ENCODE measurements at places on chromosomes 4 and X.

DNA sequence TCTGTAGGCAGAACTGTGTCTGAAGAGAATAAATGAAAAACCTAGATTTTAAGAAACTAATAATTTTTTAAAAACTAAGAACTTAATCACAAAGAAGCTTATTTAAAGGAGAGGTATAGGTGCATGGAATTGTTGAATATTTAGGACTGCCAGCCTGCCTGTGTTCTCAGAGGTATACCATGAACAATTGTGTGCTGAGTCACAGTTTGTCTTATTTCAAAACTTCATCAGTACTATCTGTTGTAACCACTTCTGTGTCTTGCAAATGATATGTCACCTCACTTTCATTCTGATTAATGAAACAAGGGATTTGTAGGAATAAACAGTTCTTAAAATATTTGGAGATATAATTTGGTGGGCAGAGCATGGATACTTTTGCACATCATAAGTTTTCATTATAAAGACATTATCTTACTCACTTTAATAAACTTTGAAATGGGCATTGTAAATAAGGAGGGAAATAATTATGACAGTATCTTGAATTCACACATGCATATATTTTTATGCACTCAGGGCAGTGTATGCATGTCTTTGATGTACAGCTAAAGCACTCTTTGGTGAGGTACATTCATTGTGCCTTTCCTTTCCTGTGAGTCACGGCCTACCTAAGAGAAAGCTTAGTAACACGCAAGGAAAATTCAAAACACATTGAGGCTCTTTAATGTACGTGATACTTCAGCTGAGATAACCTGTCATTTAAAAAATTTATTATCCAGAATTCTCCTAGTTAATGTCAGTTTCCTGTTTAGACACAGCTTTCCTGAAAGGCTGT lies 31.7 kb downstream of the STOX2 start:
- no peak for DNase-seq

DNA sequence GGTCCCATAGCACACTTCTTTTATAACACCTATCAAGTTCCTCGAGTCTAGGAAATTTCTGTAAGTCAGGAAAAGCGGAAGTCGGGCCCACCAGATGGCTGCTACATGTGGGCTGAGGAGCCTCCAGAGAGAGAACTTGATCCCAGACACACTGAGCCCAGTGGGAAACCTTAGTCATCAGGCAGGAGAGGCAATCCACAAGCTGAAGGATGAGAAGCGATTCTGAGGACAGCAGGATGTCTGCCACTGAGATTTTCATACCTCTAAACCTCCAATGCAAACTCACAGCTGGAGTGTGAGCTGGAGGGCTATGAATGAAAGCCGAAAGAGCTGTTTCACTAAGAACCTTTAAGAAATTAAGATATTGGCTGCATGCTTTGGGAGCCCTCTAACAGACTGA lies 52.6 kb upstream of the PDHA1 start:
- no peak for DNase-seq

DNA sequence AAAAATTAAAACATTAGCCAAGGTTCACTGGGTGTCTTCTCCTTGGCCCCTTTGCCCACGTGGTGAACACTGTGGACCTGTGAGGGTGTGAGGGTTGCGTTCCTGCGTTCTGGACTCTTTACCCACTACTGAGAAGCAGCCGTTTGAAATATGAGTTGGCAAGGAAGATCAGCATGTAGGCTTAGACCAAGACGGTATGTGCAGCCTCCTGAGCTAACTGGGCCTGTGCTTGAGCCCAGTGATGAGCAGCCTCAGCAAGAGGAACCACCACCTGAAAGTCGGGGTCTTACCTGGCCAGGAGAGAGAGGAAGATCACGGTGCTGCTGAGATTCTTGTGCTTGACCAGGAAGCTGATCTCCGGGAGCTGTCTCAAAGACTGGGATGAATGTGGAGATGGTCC lies 19.5 kb downstream of the RGS12 start:
- DNase-seq = no peak

DNA sequence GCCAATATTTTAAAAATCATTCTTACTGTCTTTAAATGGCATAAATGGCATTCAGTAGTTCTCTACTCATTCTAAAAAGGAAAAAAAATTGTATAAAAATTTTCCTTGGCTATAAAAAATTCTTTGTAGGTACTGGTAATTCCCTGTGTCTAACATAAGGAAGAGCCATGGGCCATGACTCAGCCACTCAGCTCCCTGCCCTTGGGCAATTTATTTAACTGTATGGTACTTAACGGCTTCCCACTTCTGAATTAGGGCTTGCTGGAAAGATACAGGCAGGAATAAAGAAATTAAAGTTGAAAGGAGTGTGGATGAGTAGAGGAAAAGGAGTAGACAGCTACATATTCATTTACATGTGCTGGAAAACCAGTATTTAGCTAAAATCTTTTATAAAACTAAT lies 30.6 kb downstream of the ABHD18 start:
- DNase-seq = no peak

DNA sequence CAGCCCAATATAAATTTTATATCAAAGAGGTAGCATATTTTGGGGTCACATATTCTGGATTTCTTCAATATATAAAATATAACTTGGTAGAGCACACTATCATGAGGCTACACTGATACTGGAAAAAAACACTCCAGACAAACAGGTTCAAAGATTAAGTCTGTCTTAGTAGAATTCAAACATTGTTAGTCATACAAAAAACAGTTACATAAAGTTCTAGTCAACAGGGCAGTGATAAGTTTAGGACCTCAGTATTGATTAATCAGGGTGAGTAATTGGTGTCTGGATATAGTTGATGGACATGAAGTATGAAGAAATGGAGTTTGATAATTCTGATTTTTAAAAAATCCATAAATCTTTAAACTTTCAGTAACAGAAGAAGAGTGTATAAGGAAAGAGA lies 1291.3 kb downstream of the FSTL5 start:
- DNase-seq = no peak

DNA sequence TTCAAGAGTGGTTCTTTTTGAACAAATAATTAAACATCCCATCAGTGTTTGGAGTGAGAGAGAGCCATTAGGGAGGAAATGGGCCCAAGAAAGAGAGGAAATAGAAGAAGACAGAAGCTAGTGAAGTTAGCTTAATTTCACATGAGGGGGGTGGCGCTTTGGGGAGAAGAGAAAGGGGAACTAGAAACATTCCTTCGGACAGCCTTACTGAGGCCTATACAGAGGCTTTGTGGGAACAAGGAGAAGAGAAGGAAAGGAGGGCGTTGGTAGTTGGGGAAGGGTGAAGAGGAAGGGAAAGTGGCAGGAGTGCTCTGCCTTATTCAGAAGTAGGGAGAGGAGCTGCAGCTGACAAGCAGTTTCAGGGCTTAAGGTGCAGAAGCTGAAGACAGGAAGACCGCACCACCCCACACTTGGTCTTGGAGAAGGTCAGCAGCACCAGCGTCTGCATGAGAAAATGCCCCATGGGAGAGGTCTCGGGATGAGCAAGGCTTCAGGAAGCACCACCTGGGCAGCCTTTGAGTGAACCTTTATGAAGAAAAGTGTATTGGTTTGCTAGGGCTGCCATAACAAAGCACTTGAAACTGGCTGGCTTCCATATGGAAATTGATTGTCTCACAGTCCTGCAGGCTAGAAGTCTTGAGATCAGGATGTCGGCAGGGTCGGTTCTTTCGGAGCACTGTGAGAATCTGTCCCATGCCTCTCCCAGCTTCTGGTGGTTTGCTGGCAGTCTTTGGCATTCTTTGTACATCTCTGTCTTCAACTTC lies 85.1 kb downstream of the KIT start:
- DNase-seq = no peak

- no peak for DNase-seq
These were observed 96.8 kb upstream of the FAT1 start for GRCh38 chr4:186820391-186820891.

DNA sequence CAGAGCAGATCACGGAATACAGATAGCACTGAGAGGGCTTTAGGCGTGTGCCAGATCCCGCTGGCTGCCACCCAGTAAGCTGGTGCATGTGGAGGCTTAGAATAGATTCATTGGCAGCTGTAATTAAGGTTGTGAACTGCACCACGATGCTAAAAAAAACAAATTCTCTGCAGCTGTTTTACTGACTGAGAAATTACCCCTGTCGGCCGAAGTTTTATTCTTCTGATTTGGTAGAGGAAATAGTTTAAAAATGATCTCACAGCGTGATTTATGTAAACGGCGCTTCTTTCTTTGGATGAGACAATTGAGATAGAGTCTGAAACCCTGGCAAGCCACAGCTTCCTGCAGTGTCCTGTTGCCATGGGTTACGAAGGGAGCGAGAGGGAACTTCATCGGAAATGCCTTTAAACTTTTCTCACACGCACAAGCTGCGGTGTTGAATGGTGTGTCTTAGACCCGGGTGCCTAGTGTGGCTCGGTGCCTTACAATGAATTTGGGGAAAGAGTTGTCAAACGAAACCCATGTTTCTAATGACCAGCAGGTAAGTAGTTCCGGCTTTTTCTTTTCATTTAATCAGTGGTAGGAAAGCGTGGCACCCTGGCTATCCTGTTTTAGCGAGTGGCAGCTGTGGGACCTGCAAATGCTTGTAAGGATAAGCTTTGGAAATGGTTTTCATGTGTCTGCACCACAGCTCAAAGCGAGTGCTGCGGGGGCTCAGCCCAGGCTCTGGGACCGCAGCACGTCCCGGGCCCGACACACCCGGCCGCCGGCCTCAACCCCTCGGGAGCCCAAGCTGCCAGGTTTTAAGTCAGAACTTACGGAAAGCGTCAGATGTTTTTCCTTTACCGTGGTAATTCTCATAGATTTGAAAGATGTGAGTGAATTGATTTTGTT lies 71.7 kb upstream of the HGFAC start:
- DNase-seq = peak; percentile 54

GRCh38 chr4:57410331-57411052 lies 300.3 kb upstream of the IGFBP7 start:
- DNase-seq = peak; percentile 75

- no peak for DNase-seq
These were observed 174.9 kb upstream of the SMARCAD1 start for GRCh38 chr4:94032754-94033153.

GRCh38 chrX:134416087-134416486 lies 43.9 kb upstream of the HPRT1 start:
- DNase-seq = no peak

DNA sequence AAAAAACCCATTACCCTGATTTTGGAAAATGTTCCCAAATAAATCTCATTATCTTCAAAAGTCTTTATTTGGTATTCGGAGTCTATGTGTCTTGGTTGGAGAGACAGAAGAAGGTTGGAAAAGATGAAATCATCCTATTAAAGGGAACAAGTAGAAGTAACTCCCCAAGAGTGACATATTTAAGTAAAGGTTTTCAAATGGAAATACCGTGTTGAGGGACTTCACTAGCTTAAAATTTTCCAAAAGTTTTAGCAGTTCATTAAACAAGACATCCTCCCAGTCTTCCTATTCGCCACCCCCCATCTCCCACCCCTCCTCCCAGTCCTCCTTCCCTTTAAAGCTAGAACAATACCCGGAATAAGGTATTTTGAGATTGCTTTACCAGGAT lies 62.7 kb upstream of the CCDC160 start:
- DNase-seq = no peak

- DNase-seq = no peak
These were observed 7.3 kb downstream of the REPS2 start for GRCh38 chrX:16953606-16954211.

- DNase-seq = no peak
These were observed 155.2 kb downstream of the ZNF330 start for GRCh38 chr4:141375855-141376254.

DNA sequence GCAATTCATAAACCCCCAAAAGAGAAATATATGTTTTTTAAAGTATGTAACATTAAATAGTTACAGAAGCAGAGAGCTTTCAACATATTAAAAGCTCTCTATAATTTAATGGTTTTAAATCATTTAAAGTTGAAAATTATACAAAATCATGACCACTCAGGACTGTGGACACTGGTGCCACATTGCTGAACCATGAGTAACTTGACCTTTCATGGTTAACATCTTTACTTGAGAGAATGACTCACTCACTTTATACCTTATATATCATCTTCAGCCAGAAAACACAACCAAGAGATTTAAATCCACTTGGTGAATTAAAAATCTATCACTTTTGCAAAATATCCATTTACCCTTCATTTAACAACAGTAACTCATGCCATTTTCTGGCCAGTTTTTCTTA lies 584.3 kb upstream of the SMIM31 start:
- no peak for DNase-seq

DNA sequence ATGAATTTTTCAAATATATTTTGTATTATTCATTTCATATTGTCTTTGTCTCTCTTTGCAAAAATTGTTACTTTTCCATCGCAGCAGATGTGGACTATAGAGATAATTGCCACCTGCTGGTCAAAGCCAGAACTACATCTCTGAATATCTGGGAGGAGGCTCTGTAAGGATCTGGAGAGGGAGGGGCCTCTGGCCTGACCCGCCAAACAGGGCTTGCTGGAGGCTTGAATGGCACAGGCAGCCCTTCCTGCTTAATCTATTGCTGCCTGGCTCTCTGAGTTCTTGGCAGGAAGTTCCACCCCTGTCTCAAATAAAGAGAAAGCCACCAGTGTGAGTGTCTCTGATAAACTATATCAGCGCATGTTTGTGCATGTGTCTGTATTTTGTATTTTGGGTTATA lies 132.4 kb downstream of the ZMAT1 start:
- DNase-seq = peak; percentile 80

DNA sequence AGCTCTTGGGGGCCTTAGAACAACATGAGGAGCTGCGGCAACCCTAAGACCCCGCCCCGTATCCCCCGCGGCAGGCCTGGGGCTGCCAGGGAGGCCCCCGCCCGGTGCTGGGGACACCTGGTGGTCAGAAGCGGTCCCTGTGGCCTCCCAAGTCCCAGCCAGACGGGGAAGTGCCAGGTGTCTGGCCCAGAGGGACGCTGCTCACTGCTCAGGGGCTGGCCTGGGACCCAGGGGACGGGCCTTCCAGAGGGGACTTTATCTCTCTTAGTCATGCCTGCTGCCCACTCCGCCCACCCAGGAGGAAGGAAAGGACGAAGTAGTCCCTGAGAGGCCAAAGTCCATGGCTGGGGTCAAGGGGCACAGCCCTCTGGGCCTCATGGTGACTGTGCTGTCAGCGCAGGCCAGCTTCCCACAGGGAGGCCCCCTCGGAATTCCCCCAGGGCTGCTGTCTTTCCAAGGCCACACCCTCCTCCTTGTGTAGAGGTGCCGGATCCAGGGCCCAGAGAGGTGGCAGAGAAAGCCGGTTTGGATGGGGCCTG lies 31.0 kb upstream of the HTRA3 start:
- no peak for DNase-seq

GRCh38 chr4:96407738-96408463 lies 568.0 kb downstream of the PDHA2 start:
- no peak for DNase-seq

DNA sequence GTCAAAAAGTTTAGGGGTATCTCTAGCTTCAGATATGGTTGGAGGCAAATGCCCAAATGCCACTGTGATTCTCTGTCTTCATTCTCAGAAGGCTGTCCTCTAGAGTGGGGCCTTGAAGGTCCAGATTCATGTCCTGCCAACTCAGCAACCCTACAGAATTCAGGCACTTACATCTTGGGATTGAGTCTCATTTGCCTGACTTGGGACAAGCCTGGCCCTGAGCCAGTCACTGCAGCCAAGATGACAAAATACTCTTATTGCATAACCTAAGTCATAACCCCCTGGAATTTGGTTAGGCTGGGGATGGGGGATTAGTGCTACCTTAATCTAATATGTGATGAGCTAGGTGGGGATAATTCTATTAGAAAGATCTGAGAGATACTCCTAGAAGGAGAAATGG lies 100.5 kb downstream of the AREG start:
- no peak for DNase-seq
